ENCODE measurements at places on chromosomes 1 and 21.

DNA sequence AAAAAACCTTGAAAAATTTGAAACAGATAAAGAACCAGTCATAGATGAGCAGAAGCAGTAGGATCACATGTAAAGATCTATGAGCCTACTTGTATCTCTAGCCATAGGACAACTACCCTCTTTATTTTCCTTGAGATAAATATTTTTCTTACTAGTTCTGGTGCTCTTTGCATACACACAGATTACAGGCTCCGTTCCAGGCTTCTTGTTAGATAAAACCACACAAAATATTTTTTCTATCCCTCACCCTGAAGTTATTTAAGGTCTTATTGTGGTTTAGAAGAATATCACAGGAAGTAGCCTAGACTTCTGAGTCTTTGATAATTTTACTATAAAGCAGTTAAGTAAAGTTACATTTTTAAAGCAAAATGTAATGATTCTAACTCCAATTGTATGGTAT is 512.2 kb downstream of the NEGR1 start:
- DNase-seq, result no peak

GRCh38 chr1:59506952-59507351 is 210.1 kb downstream of the FGGY start:
- DNase-seq, result no peak

- no peak for DNase-seq
Measured at GRCh38 chr1:179183857-179184256, 45.6 kb downstream of the ABL2 start.

DNA sequence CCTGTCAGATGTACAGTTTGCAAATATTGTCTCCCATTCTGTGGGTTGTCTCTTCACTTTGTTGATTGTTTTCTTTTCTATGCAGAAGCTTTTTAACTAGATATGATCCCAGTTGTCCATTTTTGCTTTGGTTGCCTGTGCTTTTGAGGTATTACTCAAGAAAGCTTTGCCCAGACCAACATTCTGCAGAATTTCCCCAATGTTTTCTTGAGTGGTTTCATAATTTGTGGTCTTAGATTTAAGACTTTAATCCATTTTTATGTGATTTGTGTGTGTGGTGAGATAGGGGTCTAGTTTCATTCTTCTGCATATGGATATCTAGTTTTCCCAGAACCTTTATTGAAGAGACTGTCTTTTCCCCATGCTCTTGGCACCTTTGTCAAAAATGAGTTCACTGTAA is 116.9 kb downstream of the DUSP10 start:
- DNase-seq, result no peak

- no peak for DNase-seq
Measured at GRCh38 chr1:203378556-203379245, 27.8 kb upstream of the FMOD start.

DNA sequence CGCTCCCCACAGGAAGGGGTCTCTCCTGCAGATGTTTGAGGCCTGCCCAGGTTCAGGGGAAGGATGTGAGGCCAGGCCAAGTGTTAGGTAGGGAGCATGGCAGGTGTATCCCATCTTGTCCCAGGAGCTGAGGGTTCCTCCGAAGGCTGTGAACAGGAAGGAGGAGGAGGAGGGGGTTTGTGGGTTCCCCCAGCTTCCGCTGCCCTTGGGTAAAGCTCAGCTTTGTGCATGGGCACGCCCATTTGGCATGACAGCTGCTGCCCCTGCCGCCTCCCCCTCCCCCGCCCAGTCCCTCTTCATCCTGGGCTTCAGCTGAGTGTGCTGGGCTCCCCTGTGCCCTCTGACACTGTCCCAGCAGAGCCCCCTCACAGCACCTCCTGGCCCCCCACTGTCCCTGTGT is 25.5 kb downstream of the TNFRSF8 start:
- no peak for DNase-seq

- DNase-seq, result no peak
Measured at GRCh38 chr1:63787875-63788274, 14.1 kb downstream of the ROR1 start.

GRCh38 chr1:80961464-80962190 is 839.1 kb upstream of the ADGRL2 start:
- DNase-seq, result no peak
